ENCODE measurements at places on chromosomes 3 and 15.

GRCh38 chr3:52237657-52238172, 1.2 kb downstream of the TWF2 start:
- peak; percentile 91 for DNase-seq

DNA sequence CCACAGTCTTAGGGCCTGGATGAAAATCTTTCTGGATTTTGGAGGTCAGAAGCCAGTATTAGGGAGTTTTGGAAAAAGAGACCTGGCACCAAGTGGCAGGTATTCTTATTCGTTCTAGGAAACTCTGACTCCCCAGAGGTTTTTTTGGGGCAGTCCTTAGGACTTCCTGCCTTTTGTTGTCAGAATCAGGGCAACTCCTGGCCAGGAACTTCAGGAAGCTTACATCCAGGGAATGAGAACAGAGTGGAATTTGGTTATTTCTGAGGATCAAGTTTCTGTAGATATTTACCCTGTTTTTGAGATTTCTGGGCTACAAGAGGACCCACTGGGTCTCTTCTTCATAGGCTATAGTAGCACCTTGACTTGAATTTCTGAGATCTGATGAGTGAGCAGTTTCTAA, 15.5 kb downstream of the SCN10A start:
- DNase-seq = no peak

- DNase-seq = no peak
Observed at GRCh38 chr3:179266701-179267211, 15.8 kb upstream of the KCNMB3 start.

DNA sequence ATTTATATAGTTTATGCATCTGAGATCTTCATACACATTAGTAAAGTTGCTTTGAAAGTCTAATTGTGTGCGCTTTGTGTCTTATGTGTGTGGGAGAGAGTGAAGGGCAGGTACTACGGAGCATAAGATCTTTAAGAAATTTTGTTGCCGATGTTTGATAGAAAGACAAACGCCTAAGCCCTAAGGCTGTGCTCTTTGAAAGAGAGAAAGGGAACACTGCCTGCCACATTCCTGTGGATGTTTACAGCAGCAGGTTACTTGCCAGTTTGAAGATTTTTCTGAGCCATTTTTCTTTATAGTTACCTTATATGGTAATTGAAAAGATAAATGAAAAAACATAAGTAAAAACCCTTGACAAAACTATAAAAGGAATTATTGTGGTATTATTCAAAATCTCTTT, 17.0 kb downstream of the DTWD1 start:
- no peak for DNase-seq

- peak; percentile 3 for DNase-seq
Observed at GRCh38 chr3:58723173-58723572, 56.6 kb upstream of the FAM3D start.

GRCh38 chr3:146529021-146529420, 15.4 kb downstream of the PLSCR1 start:
- peak; percentile 74 for DNase-seq
